ENCODE measurements at places on chromosomes 5 and 9.
A peak's percentile ranks its signal among the peaks of the same experiment; 100 is the strongest.

DNA sequence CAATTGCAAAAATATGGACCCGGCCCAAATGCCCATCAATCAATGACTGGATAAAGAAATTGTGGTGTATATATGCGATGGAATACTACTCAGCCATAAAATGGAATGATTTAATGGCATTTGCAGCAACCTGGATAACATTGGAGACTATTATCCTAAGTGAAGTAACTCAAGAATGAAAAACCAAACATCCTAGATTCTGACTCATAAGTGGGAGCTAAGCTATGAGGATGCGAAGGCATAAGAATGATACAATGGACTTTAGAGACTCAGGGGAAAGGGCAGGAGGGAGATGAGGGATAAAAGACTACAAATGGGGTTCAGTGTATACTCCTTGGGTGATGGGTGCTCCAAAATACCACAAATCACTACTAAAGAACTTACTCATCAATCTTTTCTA is 247.6 kb upstream of the FBXL7 start:
- DNase-seq = no peak

DNA sequence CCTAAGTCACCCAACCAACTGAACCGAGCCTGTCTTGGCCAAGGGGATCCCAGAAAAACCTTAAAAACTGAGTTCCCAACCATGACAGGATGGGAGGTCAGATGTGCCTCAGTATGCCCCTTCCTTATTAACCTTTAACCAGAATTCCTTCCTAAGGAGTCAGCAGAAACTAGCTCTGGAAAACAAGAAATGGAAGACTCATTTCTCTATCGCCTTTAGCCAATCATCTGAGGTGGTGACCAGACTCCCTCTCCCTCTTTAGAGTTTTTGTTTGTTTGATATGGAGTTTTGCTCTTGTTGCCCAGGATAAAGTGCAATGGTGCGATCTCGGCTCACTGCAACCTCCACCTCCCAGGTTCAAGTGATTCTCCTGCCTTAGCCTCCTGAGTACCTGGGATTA is 37.5 kb downstream of the SLC28A3 start:
- no peak for DNase-seq

DNA sequence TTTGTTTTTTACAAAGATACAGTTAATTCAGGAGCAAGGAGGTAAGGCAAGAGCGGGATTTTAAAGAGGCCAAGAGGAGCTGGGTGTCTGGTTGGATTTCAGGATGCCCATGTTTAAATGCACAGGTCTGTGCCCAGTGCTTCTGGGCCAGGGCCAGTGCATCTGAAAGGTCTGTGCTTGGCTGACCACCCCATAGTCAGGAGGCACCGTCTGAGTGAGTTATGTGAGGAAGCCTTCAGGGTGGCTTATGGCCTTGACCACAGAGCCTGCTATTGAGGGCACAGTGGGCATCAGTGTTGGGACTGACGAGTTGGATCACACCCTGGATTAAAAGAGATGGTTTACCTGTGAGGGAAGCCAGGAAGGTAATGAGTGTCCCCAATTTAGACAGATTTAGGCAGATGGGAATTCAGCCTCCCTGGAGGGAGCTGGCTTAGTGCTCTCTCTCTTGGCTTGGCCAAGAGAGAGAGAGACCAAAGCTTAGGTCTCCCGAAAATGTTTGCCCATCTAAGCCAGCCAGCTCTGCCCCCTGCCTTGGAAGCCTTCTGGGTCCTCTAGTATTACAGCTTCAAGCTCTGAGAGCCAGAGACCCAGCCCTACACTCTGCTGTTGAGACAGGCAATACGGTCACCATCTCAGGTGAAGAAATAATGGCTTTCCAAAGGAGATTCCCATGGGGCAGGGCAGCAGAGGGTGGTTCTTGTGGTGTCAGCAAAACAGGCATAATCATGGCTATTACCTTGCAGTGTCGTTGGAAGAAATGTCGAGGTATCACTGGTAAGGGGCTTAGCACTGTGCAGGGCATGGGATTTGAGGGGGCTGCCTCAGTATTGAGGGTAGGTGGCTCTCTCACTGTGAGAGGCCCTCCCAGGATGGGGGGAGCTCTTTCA is 68.6 kb downstream of the RGS3 start:
- no peak for DNase-seq

- DNase-seq = no peak
These were observed 4.8 kb upstream of the CENPH start for GRCh38 chr5:69184621-69185020.

DNA sequence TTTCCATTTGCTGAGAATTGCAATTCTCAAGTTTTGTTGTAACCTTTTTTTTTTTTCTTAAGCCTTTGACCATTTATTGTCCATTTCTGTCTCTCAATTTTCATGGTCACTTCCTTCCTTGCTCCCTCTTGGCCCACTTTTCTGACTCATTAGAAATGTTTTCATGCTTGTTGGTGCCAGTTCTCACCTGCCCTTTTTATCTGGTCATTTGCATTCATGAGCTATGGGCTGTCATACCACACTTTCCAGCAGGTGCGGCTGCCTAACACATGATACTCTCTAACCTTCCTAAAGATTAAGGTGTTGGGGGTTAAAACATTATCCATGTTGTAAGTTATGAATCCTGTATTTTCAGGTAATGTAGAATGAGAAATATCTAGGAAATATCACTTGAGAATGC is 150.5 kb upstream of the TLX3 start:
- DNase-seq = no peak

DNA sequence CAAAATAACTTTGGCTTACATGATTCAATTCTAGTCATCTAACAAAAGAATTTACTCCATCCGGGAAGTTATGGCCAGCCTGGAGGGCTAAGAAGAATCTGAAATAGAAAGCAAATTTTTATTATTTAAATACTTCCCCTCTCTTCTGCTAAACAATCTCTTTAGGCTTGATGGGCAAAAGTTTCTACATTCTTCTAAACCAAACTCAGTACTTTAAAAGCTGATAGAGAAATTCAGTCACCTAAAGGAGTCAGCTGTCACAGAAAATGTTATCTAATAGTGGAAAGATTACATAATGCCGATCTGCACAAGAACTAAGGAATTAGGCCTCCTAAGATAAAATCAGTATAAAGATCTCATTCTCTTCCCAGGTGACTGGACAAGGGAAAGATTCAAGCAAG is 32.4 kb downstream of the GNAQ start:
- no peak for DNase-seq

DNA sequence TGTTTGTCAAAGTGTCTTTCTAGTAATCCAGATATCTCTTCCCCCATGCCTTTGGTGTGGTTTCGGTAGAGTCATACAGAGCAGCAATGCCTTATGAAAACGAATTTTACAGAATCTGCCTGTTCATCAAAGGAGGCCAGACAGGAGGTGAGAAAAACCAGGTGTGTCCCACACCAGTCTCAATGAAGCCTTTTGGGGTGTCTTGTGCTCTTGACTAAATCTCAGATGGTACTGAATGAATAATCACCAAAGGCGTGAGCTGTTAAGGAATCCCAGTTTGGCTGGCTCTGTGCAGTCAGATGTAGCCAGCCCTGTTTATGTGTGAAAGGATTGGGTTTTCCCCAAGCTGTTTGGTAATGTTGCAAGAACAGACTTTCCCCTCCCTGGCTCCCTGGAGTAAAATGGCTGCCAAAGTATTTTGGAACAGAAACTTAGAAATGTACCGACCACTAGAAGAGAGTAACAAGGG is 70.8 kb upstream of the CDKN2B start:
- DNase-seq = peak; percentile 3

GRCh38 chr5:17801595-17801994 is 167.3 kb downstream of the TAF11L14 start:
- no peak for DNase-seq

DNA sequence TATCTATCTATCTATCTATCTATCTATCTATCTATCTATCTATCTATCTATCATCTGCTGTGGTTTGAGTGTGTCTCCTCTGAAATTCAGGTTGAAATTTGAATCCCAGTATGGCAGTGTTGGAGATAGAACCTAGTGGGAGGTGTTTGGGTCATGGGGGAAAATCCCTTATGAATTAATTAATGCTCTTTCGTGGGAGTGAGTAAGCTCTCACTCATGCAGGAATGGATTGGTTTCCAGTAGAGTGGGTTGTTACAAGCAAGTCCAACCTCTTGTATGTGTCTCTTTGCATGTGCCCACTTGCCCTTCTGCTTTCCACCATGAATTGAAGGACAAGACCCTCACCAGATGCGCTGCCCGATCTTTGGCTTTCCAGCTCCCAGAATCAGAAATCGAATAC is 113.0 kb downstream of the ANXA1 start:
- DNase-seq = no peak

DNA sequence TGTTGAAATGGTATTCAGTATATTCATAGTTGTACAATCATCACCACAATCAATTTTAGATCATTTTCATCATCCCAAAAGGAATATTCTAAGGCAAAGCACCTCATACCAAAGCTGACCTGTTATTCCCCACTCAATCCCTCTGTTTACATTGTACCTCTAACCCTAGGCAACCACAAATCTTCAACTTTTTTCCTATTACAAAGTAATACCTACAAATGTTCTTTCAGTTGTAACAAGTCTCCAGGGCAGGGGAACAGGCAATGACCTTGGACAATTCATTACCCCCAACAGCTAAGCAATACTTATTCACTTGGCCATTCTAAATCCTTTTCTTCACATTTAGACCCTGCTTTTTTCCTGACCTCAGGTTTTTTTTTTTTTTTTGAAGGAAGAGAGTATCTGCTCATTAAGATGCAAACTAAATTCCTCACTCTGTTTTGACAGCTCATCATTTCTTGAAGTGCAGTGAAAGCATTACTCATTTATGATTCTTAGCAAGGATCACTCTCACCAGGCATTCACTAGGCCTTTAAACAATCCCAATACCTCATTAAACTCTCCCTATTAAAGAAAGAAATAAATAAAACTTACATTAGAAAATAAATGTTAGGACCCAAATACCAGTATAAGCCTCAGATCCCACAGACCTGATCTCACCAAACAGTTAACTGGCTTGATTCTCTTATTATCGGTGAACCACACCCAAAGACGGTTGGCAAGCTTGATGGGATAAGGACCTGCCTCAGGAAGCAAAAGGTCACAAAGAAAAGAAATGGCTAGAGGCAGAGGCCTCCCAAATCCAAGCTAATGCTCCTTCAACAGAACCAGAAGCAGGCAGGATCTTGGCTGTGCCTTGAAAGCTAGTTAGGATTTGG is 15.3 kb downstream of the MTMR12 start:
- DNase-seq = no peak

DNA sequence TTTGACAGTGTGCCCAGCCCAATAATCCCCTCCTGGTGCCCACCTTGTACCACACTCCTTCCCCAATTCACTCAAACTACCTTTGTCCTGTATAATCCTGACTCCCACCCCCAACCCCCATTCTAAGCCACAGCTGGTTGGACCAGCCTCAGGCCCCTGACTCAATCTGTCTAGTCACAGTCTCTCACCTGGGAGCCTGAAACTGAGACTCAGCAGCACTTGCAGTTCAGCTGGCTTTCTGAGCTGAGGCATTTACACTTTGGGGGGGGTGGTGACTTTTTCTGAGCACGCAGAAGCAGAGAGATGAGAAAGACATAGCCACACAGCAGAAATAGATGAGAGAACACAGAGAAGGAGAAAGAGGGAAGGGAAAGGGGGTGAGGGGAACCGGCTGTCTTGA is 247.3 kb downstream of the MAN2A1 start:
- DNase-seq = no peak

DNA sequence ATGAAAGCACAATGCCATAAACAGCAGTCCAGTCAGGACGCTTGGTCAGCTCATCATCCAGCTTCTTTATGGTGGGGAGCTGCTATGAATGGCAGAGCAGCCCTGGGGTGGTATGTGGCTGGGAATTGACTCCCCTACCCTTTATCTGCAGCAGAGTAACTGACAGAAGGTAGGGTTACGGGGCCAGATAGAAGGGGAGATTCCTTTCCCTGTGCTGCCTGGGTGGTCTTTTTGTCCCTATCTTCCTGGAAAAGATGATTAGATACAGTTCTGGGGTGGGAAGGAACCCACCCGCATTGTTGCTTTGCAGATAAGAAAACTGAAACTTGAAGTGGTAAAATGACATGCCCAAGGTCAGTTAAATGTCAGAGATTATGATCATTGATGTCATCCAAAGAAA is 405.5 kb downstream of the ARHGEF28 start:
- DNase-seq = no peak

GRCh38 chr5:100401149-100401548 is 134.0 kb upstream of the FAM174A start:
- DNase-seq = no peak

Data from GM18507 (cell line).